SJCRH30 (cell line): ENCODE measurements at places on chromosomes 5 and 9.

- no peak overlapping the region for H3K27ac ChIP-seq
- no peak overlapping the region for H3K4me3 ChIP-seq
- peaks cover 5% of the 10 kb centered on the region for H3K36me3 ChIP-seq
These were observed 164.0 kb downstream of the PAM start for GRCh38 chr5:102918986-102919610.

DNA sequence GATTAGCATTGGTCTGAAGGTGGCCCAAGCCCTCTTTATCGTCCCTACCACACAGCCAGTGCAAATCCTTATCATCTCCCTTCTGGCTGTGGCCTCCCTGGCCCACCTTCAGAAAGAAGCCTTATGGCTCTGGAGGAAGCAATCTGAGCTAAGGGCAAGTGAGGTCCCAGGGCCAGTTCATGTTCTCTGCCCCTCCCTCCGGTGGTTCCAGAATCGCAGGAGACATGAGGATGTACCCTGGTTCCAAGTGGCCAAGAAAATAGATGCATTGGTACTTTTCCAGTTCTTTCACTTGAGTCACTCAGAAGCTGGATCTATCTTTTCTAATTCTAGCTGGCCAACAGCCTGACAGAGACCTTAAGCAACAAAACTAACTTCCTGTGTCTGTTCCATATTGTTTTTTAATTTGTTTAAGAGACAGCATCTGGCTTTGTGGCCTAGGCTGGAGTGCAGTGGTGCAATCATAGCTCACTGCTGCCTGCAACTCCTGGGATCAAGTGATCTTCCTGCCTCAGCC is 60.7 kb downstream of the LHFPL2 start:
- H3K36me3 ChIP-seq, result peaks cover 6% of the 10 kb centered on the region
- no peaks in the 10 kb centered on the region for H3K27me3 ChIP-seq
- H3K4me3 ChIP-seq, result no peak overlapping the region
- no peak for DNase-seq
- H3K27ac ChIP-seq, result no peak overlapping the region
- H3K4me1 ChIP-seq, result peaks cover 30% of the 10 kb centered on the region

GRCh38 chr5:55604611-55605067 is 69.9 kb upstream of the PLPP1 start:
- peak overlapping the region; percentile 3; the same call in 1 of the 2 replicates for H3K4me3 ChIP-seq
- peak; percentile 96 for DNase-seq
- H3K27me3 ChIP-seq, result no peaks in the 10 kb centered on the region
- peak overlapping the region; percentile 98 for H3K27ac ChIP-seq

GRCh38 chr9:127871531-127871930 is 5.9 kb downstream of the AK1 start:
- H3K4me3 ChIP-seq, result no peak overlapping the region
- H3K27ac ChIP-seq, result no peak overlapping the region
- no peaks in the 10 kb centered on the region for H3K27me3 ChIP-seq

- no peaks in the 10 kb centered on the region for H3K4me1 ChIP-seq
- no peaks in the 10 kb centered on the region for H3K36me3 ChIP-seq
- H3K4me3 ChIP-seq, result no peak overlapping the region
- no peak for DNase-seq
These were observed 623.6 kb upstream of the CDH18 start for GRCh38 chr5:20611620-20612019.

- no peak for DNase-seq
- H3K27me3 ChIP-seq, result no peaks in the 10 kb centered on the region
- H3K4me1 ChIP-seq, result peaks cover 10% of the 10 kb centered on the region
- no peak overlapping the region for H3K27ac ChIP-seq
- no peaks in the 10 kb centered on the region for H3K36me3 ChIP-seq
These were observed 22.6 kb downstream of the MYO10 start for GRCh38 chr5:16913187-16914107.

- no peaks in the 10 kb centered on the region for H3K27me3 ChIP-seq
- H3K36me3 ChIP-seq, result no peaks in the 10 kb centered on the region
- H3K27ac ChIP-seq, result no peak overlapping the region
- H3K4me1 ChIP-seq, result no peaks in the 10 kb centered on the region
- H3K4me3 ChIP-seq, result no peak overlapping the region
These were observed 53.6 kb upstream of the IRX2 start for GRCh38 chr5:2805080-2805479.

DNA sequence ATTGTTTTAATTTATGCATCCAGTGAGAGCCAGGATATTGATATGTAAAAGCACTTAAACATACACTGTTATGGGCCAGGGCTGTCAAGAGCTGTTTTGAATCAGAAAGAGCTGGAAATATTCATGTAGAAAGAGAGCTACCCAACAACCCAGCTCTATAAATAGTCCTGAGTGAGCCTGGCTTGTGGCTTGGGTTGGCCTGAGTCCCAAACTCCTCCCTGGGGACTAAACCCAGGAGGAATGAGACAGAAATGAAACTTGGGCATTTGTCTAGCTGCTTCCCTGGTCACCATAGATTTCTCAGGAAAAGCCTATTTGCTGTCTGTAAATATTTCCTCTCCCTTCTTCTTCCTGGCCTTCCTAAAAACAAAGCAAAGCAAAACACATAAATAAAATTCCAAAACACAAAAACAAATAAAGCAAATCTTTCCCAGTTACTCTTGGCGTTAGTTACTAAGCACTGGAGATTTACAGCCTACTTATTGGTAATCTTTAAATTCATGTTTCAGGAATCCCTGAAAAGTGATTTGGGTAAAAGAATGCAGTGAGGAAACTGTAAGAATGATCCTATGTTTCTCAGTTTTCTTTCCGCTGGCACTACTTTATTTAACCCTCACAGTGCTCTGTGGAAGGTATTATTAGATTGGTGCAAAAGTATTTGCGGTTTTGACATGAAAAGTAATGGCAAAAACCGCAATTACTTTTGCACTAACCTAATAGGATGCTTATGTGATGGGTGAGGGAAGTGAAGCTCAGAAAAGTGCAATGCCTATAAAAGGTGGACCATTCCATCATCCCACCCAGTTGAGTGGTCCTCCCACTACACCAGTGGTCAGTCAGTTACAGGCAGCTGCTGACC is 111.8 kb downstream of the CARTPT start:
- no peak overlapping the region for H3K4me3 ChIP-seq
- H3K27ac ChIP-seq, result no peak overlapping the region
- no peaks in the 10 kb centered on the region for H3K27me3 ChIP-seq
- DNase-seq, result peak; percentile 80
- no peaks in the 10 kb centered on the region for H3K36me3 ChIP-seq

GRCh38 chr9:33315371-33315770 is 25.1 kb downstream of the NFX1 start:
- peak; percentile 20 for DNase-seq
- H3K4me1 ChIP-seq, result peaks cover 21% of the 10 kb centered on the region
- no peaks in the 10 kb centered on the region for H3K27me3 ChIP-seq
- H3K27ac ChIP-seq, result no peak overlapping the region

DNA sequence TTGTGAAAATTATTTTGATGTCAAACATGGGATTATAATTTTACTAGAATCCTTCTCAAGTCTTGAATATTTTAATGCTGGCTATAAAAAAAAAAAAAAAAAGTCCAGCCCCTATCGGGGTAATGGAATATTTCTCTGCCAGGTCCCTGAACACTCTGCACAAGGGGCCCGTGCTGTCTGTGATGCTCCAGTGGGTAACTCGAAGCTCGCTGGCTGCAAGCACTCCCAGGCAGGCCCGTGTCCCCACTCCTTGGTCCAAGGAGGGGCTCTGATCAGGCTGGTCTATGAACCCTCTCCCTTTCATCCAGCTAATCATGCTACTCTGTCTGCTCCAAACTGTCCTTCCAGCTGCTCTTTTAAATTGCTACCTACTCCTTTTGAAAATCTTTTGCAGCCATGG is 180.8 kb downstream of the GAPVD1 start:
- no peak overlapping the region for H3K4me3 ChIP-seq
- H3K27ac ChIP-seq, result no peak overlapping the region
- H3K4me1 ChIP-seq, result peaks cover 14% of the 10 kb centered on the region
- no peaks in the 10 kb centered on the region for H3K27me3 ChIP-seq

GRCh38 chr5:107232788-107233187 is 437.9 kb downstream of the EFNA5 start:
- DNase-seq, result no peak
- no peak overlapping the region for H3K27ac ChIP-seq
- peaks cover 16% of the 10 kb centered on the region for H3K4me1 ChIP-seq
- H3K36me3 ChIP-seq, result no peaks in the 10 kb centered on the region

GRCh38 chr9:92008041-92008440 is 58.0 kb upstream of the ROR2 start:
- H3K4me3 ChIP-seq, result no peak overlapping the region
- no peak overlapping the region for H3K27ac ChIP-seq
- no peaks in the 10 kb centered on the region for H3K36me3 ChIP-seq
- H3K4me1 ChIP-seq, result no peaks in the 10 kb centered on the region
- H3K27me3 ChIP-seq, result peaks cover 4% of the 10 kb centered on the region; the same call in 1 of the 2 replicates
- no peak for DNase-seq

GRCh38 chr5:54534191-54535004 is 16.8 kb downstream of the SNX18 start:
- DNase-seq, result no peak
- no peaks in the 10 kb centered on the region for H3K27me3 ChIP-seq
- H3K27ac ChIP-seq, result peak overlapping the region; percentile 26; the same call in 1 of the 2 replicates
- no peak overlapping the region for H3K4me3 ChIP-seq
- H3K36me3 ChIP-seq, result no peaks in the 10 kb centered on the region

- no peaks in the 10 kb centered on the region for H3K27me3 ChIP-seq
- H3K36me3 ChIP-seq, result no peaks in the 10 kb centered on the region
- H3K27ac ChIP-seq, result peak within 1 kb of the TSS; percentile 38
- peak within 1 kb of the TSS; percentile 65 for H3K4me3 ChIP-seq
These were observed at the start of gene ERAP2 for GRCh38 chr5:96876292-96876850. TSS of gene ERAP2 (plus strand) at chr5:96876500. CDS start at chr5:96879686, 3,186 bp downstream.

- peak overlapping the region; percentile 88 for H3K4me3 ChIP-seq
- DNase-seq, result peak; percentile 1
- no peaks in the 10 kb centered on the region for H3K27me3 ChIP-seq
- peak overlapping the region; percentile 91; the same call in 1 of the 2 replicates for H3K27ac ChIP-seq
- peaks cover 10% of the 10 kb centered on the region for H3K4me1 ChIP-seq
- H3K36me3 ChIP-seq, result no peaks in the 10 kb centered on the region; the same call in 1 of the 2 replicates
These were observed 490 bp downstream of the ICE1 start for GRCh38 chr5:5422819-5423515.

DNA sequence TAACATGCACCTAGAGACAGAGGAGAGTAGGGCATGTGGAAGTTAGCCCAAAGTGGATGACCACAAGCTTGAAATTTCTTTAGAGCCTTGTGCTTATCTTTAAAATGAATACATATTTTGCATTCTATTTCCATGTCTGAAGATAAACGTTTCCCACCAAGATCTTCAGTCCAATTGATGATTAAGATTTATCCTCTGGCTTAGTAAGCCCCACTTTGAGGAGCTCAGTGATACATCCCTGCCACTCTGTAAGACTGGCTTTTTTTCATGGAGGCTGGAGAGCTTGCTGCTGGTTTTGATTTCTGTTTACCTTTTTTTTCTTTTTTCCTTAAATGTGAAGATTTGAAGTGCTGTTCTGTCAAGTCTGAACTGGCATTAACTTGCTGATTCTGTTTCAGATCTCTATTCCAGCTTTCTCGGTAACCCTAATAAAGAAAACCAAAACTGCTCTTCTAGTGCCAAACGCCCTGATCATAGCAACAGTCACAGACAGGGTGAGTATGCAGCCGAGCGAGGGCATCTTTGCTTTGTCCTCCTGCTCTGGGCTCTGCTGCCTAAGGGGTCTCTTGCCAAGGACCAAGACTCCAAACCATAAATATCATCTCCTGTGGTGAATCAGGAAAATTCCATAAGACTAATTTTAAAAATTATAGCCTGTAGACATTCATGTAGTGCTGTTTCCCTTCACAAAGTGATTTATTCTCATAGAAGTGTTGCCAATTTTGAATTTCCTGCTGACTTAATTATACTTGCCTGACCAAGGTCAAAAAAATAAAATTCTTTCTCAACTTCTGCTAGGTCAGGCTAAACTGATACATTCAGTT is 54.3 kb downstream of the GRAMD2B start:
- peaks cover 4% of the 10 kb centered on the region for H3K4me1 ChIP-seq
- no peak overlapping the region for H3K27ac ChIP-seq
- H3K36me3 ChIP-seq, result peaks cover 9% of the 10 kb centered on the region
- no peak overlapping the region for H3K4me3 ChIP-seq
- DNase-seq, result no peak

DNA sequence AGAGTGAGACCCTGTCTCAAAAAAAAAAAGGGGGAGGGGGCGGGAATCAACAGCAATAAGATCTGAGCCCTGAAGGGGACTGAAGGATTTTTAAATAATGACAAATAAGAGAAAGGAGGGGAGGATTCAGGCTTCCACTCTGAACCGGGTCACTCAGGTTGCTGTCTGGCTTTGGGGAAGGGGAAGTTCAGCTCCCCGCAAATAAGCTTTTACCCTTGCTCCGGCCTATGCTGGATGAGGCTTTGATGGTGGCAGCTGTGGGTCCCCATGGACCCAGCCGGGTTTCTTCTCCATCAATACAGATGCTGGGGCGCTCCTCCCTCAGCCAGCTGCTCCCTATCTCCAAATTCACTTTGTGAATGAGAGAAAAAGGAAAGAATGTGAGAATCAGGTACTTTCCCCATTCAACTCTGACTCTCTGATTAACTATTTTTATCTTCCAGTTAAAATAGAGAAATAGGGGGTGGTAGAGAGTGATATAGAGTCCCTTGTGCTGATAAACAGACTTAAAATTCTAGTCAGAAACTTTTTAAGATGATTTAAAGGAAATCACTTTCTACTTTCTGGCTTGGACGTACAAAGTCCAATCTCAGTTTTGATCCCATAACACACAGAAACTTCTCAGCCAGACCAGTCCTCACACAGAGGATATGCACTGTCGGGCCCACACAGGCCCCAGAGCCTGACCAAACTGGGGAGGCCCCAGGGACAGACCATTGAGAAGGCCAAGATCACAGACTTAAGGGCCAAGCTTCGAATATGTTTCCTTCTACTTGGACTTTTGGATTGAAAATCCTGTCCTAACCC is 39.6 kb downstream of the C5orf15 start:
- DNase-seq, result no peak
- no peak overlapping the region for H3K27ac ChIP-seq
- peaks cover 19% of the 10 kb centered on the region for H3K4me1 ChIP-seq
- no peaks in the 10 kb centered on the region for H3K36me3 ChIP-seq
- no peak overlapping the region for H3K4me3 ChIP-seq

- H3K4me3 ChIP-seq, result no peak overlapping the region
- H3K4me1 ChIP-seq, result no peaks in the 10 kb centered on the region
- DNase-seq, result no peak
- H3K27me3 ChIP-seq, result no peaks in the 10 kb centered on the region
- no peak overlapping the region for H3K27ac ChIP-seq
- H3K36me3 ChIP-seq, result no peaks in the 10 kb centered on the region
These were observed 119.5 kb downstream of the COL23A1 start for GRCh38 chr5:178470760-178471025.
